Stimulated activated CD4-positive, alpha-beta T cell treated with anti-CD3 and anti-CD28 coated beads, Interleukin-2, amount 100 ng/mL, for 24 hours (primary cell): ENCODE measurements at places on chromosomes 2 and 18.

GRCh38 chr2:54673501-54673998 is 49.9 kb upstream of the EML6 start:
- peak; percentile 65 for DNase-seq

GRCh38 chr2:75589391-75590105 is 28.8 kb upstream of the EVA1A start:
- DNase-seq, result no peak

- DNase-seq, result no peak
Observed at GRCh38 chr2:43006834-43007543, 214.6 kb upstream of the HAAO start.

- DNase-seq, result peak; percentile 53
Observed at GRCh38 chr2:121648206-121649148, 785 bp downstream of the CLASP1 start.
